Gastrocnemius medialis (tissue), 4 donors: ENCODE measurements at places on chromosomes 1 and 21. TPM values are rescaled to one million over a fixed set of nuclear protein-coding genes. Genes with fewer than 3 reads are reported as not detected.

DNA sequence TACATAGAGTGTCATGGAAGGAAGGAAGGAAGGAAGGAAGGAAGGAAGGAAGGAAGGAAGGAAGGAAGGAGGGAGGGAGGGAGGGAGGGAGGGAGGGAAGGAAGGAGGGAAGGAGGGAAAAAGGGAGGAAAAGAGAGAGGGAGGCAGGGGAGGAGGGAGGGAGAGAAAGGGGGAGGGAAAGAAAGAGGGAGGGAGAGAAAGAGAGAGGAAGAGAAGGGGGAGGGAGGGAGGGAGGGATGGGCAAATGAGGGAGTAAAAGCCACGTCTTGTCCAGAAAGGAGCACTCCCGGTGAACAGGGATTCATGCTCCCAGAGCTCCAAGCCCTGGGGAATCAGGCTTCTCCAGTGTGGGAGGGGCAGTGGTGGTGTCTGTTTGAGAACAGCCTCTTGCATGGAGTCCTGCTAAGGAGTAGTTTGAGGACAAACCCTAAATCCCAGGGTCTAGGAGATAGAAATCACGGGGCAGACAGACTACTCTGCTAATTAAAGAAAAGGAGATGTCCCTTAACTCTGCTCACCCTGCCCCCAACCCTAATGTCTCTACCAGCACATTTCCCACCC is 71.6 kb downstream of the TAS1R2 start:
- no peak overlapping the region for H3K4me3 ChIP-seq
- no peaks in the 10 kb centered on the region for H3K36me3 ChIP-seq
- no peaks in the 10 kb centered on the region for H3K4me1 ChIP-seq
- H3K27me3 ChIP-seq = peaks cover 4% of the 10 kb centered on the region
- DNase-seq = no peak

DNA sequence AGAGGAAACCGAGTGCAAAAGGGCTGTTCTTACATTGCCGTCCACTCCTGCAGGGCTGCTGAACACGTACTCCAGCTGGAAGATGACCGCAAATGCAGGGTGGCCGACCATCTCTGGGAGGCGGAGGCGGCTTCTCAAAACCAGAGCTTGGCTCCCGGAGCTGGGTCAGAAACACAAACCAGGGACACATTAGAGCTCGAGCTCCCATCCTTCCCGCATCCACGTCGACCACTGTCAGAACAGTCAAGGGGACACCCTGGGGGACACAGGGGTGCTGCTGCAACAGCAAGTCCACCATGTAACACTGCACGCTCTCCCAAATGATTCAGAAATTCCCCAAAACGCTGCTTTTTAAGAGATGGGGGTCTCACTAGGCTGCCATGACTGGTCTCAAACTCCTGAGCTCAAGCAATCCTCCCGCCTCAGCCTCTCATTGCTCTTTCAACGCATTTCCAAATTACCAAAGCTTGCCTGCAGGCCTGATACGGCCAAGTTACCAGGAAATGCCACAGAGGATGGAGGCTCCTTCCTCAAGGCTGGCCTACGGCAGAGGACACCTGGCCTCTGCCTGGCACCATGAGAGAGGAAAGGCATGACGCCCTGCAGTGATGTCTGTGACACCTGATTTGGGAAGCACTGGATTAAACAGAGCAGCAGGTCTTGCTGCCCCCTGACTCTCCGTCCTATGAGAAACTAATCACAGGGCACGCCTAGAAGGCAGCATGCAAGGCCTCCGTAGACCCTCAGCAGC is 45.0 kb downstream of the NPHP4 start:
- no peak overlapping the region for H3K4me3 ChIP-seq
- peaks cover 6% of the 10 kb centered on the region for H3K36me3 ChIP-seq
- no peak overlapping the region for H3K27ac ChIP-seq
- no peaks in the 10 kb centered on the region for H3K4me1 ChIP-seq

Gene RASAL2
- total RNA-seq = 9.5 TPM

Gene SLC16A1
- 26.5 TPM for total RNA-seq

Gene TMEM200B
- 3.3 TPM for total RNA-seq

Gene IQCC
- 0.85 TPM for total RNA-seq
